Activated T-helper 2 cell treated with anti-CD3 and anti-CD28 coated beads, Interferon-gamma antibody, Interleukin-2, Interleukin-4, amounts not matched to agents 10 μg/mL and 5 μg/mL and 100 μg/mL, durations not matched to agents 14 hours and 24 hours and 36 hours (primary cell): ENCODE measurements at places on chromosomes 1 and 21. TPM values are rescaled to one million over a fixed set of nuclear protein-coding genes. Genes with fewer than 3 reads are reported as not detected.
A peak's percentile ranks its signal among the peaks of the same experiment; 100 is the strongest.

- DNase-seq, result no peak
These were observed 102.5 kb downstream of the LAMC2 start for GRCh38 chr1:183288583-183288982.

DNA sequence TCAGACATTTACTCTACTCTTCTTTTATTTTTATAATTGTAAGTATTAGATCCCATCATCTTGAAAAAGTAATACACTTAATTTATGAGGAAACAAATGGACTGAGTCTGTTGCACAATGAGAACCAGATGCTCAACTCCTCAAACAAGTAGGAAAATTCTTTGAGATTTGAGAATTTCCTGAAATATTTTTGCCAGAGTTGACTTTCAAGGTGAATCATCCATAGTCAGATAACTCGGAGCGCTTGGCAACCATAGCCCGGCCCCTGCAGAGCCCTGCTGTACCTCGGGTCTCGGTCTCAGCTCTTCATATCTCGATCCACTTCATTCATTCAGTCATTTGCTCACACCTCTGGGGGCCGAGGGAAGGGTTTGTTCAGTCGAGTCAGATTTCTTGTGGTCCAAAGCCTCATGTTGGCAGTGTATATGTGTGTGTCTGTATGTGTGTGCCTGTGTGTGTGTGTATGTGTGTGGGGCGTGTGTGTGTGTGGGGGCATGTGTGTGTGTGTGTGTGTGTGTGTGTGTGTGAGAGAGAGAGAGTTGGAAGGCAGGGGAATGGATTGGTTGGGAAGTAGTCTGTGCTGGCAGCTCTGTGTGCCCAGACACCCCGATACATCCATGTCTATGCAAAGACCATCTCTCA, 18.1 kb upstream of the PCP4 start:
- no peak for DNase-seq

GRCh38 chr21:42527489-42528158, 14.0 kb downstream of the SLC37A1 start:
- DNase-seq, result peak; percentile 62

- DNase-seq, result no peak
These were observed 40.3 kb downstream of the FH start for GRCh38 chr1:241479294-241479693.

Gene NBPF4
- total RNA-seq, result 0.43 and 0.97 TPM in 2 replicates

GRCh38 chr1:206649261-206649921, 14.1 kb downstream of the DYRK3 start:
- no peak for DNase-seq

- DNase-seq, result no peak
These were observed 2.9 kb upstream of the UBXN10 start for GRCh38 chr1:20183035-20183434.

- DNase-seq, result no peak
These were observed 92.1 kb upstream of the RGS18 start for GRCh38 chr1:192066202-192066601.

Gene FBXO28
- 22.9 and 24.3 TPM in 2 replicates for total RNA-seq

DNA sequence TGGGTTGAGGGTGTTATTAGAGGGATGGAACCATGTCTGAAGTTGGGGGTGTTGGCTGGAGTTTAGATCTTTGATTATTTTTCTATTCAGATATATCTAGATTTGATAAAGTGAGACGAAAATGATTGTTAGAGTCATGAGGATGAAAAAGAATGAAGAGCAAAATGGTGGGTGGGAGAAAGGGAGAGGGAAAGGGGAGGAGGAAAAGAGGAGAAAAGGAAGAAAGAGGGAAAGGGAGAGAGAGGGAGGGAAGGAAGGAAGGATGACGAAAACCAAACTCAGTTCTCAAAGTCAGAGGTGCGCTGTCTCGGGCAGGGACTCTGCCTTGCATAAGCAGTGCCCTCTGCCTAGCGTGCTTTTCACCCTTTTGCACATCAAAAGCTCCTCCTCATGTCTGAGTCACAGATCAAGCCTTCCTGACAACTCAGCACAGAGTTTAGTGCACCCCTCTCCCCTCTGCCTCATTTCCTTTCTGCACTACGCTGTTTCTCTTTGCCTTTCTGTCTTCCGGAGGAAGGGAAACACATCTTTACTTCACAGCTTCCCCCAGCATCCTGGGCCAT, 225.8 kb upstream of the PROX1 start:
- DNase-seq, result peak; percentile 11

- DNase-seq, result no peak
These were observed 99.4 kb downstream of the TEX35 start for GRCh38 chr1:178612261-178612660.

DNA sequence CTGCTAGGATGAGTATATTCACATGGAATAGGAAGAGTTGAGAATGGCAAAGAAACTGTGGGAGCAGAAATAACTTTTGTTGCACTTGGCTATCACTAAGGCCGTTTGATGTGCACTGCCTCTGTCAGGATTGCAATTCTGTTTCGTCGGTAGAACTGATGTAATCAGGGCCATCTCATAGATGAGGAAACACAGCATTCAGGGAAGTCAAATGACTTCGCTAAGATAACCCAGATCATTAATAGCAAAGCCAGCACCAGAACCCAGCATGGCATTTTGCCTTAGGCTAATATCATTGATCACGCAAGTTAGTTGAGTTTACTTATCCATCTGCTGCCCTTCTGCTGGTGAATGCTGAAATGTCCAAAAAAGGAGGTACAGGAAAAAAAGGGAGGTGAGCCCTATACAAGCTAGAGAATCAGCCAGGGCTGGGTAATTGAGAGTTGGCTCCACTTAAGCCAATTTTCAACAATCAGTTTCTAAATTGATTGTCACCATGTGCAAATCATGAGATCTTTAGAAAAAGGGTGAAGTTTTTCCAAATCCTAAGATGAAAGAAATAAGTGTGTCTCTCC, 7.6 kb downstream of the RASSF5 start:
- no peak for DNase-seq
